Natural killer cell (primary cell): ENCODE measurements at places on chromosomes 6 and 20. TPM values are rescaled to one million over a fixed set of nuclear protein-coding genes. Genes with fewer than 3 reads are reported as not detected.

FERMT1 gene
- not detected for total RNA-seq

OR2B6 gene
- total RNA-seq: not detected

ADGRG6 gene
- total RNA-seq: 0.05 TPM

CRISP3 gene
- not detected for total RNA-seq

GLP1R gene
- 2.2 TPM for total RNA-seq

DNA sequence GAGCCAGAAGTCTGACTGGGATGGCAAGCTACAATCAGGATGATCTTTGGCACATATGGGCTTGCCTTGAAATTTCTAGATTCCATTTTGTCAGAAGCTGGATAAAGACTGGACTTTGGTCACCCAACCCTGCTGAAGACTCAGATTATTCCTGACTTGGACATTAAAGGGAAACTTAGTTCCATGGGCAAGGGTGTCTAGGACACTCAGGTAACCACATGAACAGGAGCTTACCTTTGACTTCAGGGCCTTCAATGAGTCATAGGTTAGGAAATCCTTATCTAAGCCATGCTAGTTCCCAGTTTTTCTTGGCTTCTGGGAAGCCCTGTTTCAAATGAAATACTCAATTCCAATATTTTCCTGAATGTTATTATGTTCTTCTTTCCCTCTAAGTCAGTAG is 28.5 kb upstream of the IFNGR1 start:
- H3K4me3 ChIP-seq: no peak overlapping the region
- H3K27ac ChIP-seq: no peak overlapping the region
- H3K4me1 ChIP-seq: no peaks in the 10 kb centered on the region
- no peaks in the 10 kb centered on the region for H3K36me3 ChIP-seq

GRCh38 chr6:20188630-20189075 is 23.6 kb downstream of the MBOAT1 start:
- no peaks in the 10 kb centered on the region for H3K27me3 ChIP-seq
- no peaks in the 10 kb centered on the region for H3K4me1 ChIP-seq
- H3K4me3 ChIP-seq: no peak overlapping the region
- no peak for DNase-seq
- no peaks in the 10 kb centered on the region for H3K36me3 ChIP-seq
- H3K27ac ChIP-seq: no peak overlapping the region

DNA sequence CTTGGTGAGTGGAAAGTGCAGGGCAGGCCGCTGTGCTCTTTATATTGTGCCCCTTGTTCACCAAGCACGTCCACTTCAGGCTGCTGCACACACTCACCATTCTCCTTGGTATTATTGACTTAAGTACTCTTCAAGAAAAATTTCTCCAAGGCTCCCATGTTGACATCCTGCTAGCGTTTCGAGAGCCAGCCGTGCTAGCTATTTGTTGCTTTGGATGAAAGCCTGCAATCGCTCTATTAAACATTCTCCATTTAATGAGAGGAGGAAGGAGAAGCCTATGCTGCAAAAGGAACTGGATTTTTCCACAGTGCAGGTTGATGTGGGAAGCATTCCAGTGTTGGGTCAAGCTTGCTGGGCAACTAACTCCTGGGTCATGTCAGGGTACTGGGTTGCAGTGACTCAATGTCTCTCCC is 113.5 kb downstream of the CD83 start:
- H3K4me1 ChIP-seq: no peaks in the 10 kb centered on the region
- DNase-seq: no peak
- no peaks in the 10 kb centered on the region for H3K27me3 ChIP-seq

- H3K4me3 ChIP-seq: no peak overlapping the region
- H3K27me3 ChIP-seq: no peaks in the 10 kb centered on the region
- H3K4me1 ChIP-seq: no peaks in the 10 kb centered on the region
- no peak for DNase-seq
Measured at GRCh38 chr6:56378966-56379585, 131.7 kb upstream of the COL21A1 start.

DNA sequence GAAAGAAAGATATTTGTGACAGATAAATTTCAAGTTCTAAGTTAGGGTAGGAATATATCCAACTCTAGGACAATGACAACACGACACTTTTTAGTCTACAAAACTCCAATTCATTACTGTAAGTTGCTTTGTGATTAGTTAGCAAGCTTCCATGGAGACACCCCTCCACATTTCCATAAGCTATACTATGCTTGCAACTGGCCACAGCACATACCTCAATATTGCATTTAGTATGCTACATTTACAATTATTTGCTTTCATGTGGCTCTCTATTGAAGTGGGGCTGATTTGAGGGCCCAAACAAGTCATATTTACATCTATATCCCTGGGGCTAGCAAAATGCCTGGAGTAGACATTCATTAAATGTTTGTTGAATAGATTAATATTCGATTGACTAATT is 129.3 kb downstream of the HACE1 start:
- H3K4me1 ChIP-seq: no peaks in the 10 kb centered on the region
- H3K36me3 ChIP-seq: no peaks in the 10 kb centered on the region
- H3K4me3 ChIP-seq: no peak overlapping the region
- H3K27ac ChIP-seq: no peak overlapping the region
- H3K27me3 ChIP-seq: no peaks in the 10 kb centered on the region

GRCh38 chr6:163427498-163428254 is 13.2 kb downstream of the QKI start:
- no peaks in the 10 kb centered on the region for H3K36me3 ChIP-seq
- peak; percentile 61 for DNase-seq
- H3K4me3 ChIP-seq: no peak overlapping the region
- no peak overlapping the region for H3K27ac ChIP-seq
- H3K27me3 ChIP-seq: no peaks in the 10 kb centered on the region
- peaks cover 6% of the 10 kb centered on the region for H3K4me1 ChIP-seq

DNA sequence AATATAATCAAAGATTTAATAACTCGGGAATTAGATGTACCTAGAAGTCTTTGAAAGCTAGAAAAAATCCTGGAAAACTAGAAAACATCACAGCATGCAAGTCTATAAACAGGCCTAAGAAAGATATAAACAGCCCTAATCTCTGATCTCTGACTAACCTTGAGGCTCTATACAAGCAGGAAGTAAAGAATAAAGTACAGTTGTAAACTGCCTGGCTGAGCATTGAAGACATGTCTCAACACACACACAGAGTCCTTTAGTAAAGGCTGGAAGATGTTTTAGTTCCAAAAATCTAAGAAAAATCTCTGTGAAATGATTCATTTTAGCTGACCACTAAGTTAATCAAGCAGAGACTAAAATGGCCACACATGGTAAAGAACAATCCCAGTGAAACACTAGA is 774.5 kb downstream of the EYS start:
- no peaks in the 10 kb centered on the region for H3K36me3 ChIP-seq
- H3K27ac ChIP-seq: no peak overlapping the region
- DNase-seq: no peak
- H3K27me3 ChIP-seq: no peaks in the 10 kb centered on the region

- H3K4me3 ChIP-seq: no peak overlapping the region
- peaks cover 34% of the 10 kb centered on the region for H3K36me3 ChIP-seq
Measured at GRCh38 chr6:158496700-158497099, 63.2 kb upstream of the TMEM181 start.

DNA sequence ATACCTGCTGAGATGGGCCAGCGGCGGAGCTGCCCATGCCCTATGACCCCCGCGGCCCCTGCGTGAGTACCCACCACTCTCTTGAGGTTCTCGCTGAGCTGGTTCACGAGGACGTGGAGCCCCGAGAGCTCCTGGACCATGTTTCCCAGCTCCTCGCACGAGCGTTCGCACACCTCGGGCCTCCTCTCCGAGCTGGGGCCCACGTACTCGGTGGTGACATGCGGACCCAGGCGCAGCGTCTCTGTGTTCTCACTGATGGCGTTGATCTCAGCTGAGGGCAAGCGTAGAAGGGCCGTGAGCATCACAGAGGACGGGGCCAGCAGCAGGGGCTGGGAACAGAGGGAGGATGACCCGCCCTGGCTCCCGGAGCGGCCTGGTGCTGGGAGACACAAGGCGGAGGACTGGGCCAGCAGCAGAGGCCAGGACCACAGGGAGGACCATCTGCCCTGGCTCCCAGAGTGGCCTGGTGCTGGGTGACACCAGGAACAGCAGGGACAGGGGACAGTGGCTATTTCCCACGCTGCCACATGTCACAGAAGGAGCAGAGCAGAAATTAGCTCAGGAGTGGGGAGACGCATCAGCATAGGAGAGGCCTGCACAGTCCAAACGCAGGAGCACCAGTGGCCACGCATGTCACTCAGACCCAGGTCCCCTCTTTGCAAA is 11.8 kb downstream of the THBS2 start:
- no peak for DNase-seq
- H3K4me1 ChIP-seq: no peaks in the 10 kb centered on the region
- no peak overlapping the region for H3K4me3 ChIP-seq
- no peaks in the 10 kb centered on the region for H3K36me3 ChIP-seq
- H3K27me3 ChIP-seq: no peaks in the 10 kb centered on the region

DNA sequence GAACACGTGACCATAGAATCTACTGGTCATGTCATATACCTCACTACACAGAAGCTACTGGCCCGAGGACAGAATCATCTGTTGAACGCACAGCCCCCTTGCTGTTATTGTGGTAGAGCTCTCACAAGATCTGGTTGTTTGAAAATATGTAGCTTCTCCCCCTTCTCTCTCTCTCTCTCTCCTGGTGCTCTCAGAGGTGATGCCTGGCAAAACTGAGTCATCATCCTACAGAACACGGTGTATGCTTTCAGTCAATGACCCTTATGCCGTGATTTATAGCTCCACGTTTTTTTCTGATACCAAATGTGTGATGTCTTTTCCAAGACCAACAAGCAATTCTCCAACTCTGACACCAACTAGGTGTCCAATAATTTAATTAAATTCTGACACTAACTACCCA is 13.0 kb upstream of the RBM24 start:
- no peak overlapping the region for H3K4me3 ChIP-seq
- no peaks in the 10 kb centered on the region for H3K4me1 ChIP-seq
- H3K27ac ChIP-seq: no peak overlapping the region
- H3K27me3 ChIP-seq: no peaks in the 10 kb centered on the region
- DNase-seq: no peak

GRCh38 chr20:215796-216195 is 11.3 kb upstream of the DEFB129 start:
- H3K36me3 ChIP-seq: no peaks in the 10 kb centered on the region
- no peaks in the 10 kb centered on the region for H3K4me1 ChIP-seq
- peaks cover 4% of the 10 kb centered on the region for H3K27me3 ChIP-seq
- no peak overlapping the region for H3K27ac ChIP-seq
- no peak for DNase-seq

GRCh38 chr6:116483616-116484015 is 22.4 kb downstream of the CALHM6 start:
- no peak for DNase-seq
- H3K27ac ChIP-seq: no peak overlapping the region
- H3K4me3 ChIP-seq: no peak overlapping the region
- no peaks in the 10 kb centered on the region for H3K36me3 ChIP-seq

DNA sequence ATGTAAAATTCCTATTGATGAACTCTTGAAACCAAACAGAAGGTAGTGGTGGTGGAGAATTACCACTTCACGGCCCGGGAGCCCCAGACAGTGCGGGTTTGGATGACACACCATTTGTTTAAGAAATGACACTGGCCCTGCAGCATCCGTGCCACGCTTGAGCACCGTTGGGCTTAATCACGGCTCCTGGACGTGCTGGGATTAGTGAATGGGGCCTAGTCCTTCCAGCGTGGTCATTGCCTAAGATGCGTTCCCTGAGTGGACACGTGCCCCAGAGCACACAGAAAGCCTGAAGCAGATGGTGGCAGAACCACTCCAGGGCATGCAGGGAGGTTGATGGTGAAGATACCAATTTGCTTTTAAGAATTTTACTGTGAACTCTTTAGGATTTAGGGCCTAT is 14.5 kb downstream of the STX16 start:
- DNase-seq: no peak
- H3K27me3 ChIP-seq: no peaks in the 10 kb centered on the region
- H3K36me3 ChIP-seq: peaks cover 35% of the 10 kb centered on the region
